SHP77 treated with DMSO at 0.1 percent for 48 hours (cell line): ENCODE measurements at places on chromosomes 11 and 22.
A peak's percentile ranks its signal among the peaks of the same experiment; 100 is the strongest.

DNA sequence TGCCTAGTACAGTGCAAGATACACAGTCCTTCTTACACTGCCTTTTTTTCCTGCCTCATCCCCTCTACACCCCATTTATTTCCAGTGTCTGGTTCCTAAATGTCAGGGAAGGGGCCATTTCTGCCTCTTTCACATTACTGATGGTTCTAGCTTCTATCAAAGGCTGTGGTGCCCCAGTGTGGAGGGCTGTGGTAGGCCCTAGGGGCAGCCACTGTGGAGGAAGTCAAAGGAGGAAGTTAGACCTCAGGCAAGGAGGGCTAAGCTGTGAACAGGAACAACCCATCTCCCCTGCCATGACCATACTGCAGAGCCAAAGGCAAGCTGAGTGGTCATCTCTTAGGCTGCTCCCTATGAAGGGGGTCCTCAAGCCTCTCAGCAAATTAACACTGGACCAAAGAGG lies 81.9 kb upstream of the CRTAM start:
- DNase-seq, result no peak

DNA sequence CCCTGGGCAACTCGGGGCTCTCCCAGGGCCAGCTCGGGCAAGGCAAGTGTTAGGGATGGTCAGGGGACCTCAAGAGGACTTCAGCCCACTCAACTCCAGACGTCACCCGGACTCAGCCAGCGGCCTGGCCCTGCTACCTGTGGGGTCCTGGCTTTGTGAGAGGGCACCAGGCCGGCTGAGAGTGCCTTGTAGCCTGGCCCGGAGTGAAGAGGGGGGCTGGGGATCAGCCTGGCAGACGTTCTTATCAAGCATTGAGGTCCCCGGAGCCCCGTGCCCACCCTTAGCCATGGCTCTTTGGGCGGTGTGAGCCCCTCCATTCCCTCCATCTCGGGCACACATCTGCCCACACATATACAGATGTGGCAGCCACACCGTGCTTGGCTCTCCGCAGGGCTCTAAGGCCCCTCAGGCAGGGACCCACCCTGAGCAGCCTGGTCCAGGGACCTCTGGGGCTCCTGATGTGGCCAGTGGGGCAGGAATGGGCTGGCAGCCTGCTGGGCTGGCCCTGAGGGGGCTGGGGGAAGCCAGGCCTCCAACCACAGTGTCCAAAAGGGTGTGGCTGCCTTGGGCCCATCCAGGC lies 15.3 kb downstream of the LSP1 start:
- DNase-seq, result no peak

- DNase-seq, result peak; percentile 24
Observed at GRCh38 chr11:107859459-107860239, 1.1 kb upstream of the SLC35F2 start.

DNA sequence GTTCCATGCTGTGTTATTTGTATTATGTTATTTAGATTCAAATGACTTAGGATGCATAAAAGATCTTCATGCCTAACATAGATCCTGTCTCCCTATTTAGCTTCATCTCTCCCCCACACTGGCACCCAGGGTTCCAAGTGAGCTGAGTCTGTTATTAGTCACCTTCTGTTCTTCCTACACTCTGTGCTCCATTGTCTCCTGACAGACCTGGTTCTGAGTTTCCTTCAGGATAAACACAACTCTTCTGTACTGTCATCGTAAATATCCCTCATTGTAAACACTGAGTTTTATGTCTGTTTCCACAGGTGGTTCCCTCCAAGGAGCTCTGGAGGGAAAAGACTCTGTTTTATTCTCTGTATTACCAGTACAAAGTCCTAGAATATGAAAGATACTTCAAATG lies 8.7 kb downstream of the MMP26 start:
- no peak for DNase-seq

DNA sequence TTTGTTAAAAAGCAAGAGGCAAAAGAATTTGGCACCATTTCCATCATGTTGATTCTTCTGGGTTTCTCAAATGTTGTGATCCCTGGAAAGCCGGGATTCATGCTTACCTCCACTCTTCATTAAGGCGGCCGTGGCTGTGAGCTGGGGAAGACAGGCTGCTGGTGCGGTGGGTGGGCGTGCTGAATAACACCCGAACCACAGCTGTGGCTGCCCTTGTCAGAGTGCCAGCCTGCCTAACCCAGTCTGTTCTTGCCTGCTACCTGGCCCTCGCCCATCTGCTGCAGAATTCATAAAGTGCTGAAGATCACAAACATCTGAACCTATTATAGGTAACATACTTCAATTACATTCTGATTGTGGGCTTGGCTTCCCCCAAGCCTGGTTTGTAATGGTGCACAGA lies 95.8 kb upstream of the RCN1 start:
- DNase-seq, result no peak

- DNase-seq, result no peak
Observed at GRCh38 chr11:107590460-107591377, at the start of gene ELMOD1. TSS of gene ELMOD1 (plus strand) at chr11:107591147. CDS start at chr11:107618190, 27,043 bp downstream.

DNA sequence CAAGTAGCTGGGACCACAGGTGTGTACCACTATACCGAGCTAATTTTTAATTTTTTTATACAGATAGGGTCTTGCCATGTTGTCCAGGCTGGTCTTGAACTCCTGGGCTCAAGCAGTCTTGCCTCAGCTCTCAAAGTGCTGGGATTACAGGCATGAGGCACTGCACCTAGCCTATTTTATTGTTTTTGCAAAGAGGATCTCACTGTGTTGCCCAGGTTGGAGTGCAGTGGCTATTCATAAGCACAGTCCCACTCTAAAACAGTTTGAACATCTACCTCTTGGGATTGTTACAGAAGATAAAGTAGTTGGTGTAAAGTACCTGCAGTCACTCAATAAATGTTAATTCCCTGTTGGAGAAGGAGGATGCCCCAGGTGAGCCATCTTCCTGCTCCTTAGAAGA lies 29.1 kb downstream of the XRCC6 start:
- DNase-seq, result no peak

- no peak for DNase-seq
Observed at GRCh38 chr11:75826461-75827230, 11.6 kb downstream of the UVRAG start.
